ENCODE measurements at places on chromosomes 11 and 22. TPM values are rescaled to one million over a fixed set of nuclear protein-coding genes. Genes with fewer than 3 reads are reported as not detected.

DNA sequence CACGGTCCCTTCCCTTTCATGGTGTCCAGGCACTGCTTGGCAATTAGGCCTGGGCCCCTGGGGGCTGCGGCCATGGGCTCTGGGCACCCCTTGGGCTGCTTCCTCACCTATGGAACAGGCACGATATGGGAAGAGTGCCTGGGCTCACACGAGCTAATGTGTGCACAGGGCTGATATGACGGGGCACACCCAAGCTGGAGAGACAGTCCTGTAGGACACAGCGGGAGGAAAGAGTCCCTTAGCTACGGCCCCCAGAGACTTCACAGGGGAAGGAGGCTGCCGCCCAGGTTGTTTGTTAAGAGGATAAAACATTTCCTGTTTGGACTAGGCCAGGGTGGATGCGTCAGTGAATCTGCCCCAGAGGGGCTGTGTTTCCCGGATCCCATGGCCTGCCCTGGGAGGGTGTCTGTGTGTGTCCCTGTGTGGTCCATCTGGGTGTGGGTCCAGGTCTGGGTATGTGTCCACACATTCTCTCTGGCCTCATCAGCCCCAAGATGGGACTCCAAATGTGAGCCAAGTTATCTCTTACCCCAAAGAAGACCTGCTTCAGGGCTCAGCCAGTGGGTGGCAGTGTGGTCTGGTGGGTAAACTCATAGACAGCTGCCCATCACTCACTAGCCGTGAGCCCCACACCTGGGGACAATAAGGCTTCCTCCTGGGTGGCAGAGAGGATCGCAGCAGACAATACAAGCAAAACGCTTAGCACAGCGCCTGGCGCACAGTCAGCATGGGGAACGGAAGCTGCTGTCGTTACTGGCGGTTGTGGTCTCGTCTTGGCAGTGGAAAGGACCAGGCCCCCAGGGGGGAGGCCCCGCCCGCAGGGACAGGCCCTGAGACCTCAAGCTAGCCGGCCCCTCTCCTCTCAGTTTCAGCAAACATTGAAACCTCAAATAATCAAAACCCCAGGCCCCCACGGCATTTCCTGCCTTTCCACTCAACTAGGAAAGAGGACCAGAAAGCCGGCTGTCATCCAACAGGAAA lies 3.2 kb upstream of the EMID1 start:
- DNase-seq: no peak

DNA sequence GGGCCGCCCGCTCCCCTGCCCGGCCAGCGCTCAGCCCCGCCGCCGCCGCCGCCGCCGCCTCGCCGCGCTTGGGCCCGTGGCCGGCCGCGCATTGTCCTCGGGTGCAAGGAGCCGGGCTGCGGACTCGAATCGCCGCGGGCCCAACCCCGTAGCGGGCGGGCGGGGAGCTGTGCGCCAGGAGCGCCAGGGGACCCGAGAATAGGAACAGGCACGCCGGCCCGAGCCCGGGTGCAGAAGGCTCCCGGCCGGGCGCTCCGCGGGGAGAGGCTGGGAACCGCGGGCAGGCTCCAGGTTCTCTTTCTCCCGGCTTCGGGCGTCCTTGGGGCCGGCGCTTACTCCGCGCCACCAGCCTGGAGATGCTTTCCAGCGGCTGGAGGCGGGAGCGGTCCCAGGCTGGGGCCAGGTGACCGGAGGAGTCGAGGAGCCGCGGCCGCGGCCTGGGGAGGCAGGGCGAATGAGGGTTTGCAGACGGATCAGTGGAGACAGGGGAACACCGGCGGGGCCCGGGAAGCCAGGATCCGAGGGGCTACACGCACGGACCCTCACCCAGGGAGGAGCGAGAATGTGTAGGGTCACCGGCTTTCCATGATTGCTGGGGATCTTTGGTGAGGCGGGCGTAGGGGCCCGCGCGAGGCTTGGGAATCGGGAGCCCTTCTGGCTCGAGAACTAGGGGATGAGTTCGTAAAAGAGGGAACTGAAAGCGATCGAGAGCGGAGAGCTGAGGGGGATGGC lies 726 bp downstream of the PKNOX2 start:
- DNase-seq: peak; percentile 49

Gene SYT7
- 3.4 TPM for total RNA-seq

DNA sequence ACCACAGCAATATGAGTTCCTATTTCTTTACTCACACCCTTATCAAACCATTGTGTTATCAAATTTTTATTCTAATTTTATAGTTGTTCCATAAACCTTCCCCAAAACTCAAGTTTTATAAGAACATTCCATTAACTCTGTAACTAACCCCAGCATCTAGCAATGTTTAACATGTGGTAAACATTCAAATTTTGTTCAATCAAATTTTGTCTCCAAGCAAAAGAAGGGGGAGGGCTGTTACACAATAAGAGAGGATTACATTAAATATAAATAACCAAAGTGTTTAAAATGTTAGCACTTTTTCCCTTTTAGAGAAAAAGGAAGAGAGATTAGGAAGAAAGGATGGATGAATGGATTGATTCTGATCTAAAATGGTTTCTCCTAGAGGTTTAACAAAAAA lies 20.5 kb downstream of the RBFOX2 start:
- no peak for DNase-seq

Data from G401 (cell line).